ENCODE measurements at places on chromosomes 12 and 14.

GRCh38 chr12:25716842-25717241, 163.8 kb upstream of the LMNTD1 start:
- DNase-seq = no peak

DNA sequence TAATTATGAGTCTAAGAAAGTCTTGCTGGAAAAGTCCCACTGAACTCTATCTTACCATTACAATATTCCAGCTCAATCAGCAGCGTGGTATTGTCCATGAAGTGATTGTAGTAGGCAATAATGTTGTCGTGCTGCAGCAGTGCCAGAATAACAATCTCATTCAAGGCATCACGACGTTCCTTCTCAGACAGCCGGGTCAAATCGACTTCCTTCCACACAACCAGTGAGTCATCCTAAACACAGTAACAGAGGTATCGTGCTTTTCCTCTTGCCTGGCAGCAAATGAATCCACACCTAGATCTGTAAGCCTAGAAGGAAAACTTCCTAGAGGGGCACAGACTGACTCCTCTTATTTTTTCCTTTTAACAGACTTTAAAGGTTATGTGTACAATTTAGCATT, 2.9 kb downstream of the NEK9 start:
- DNase-seq = no peak

DNA sequence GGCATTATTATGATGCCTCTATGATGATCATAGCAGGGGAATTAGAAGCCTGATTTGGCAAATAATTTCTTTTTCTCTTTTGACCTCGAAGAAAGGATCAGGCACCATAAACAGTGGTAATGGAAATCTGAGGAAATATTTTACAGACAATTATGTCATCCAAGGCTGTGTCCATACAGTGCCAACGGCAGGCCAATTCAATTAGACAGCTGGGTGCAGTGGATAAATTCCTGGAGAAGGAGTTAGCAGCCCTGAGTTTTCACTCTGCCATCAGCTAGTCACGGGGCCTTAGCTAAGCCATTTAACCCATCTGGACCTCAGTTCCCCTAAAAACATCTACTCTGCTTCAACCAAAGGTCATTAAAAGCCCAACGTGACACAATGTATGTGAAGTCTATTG, 4.1 kb downstream of the TPH2 start:
- no peak for DNase-seq

DNA sequence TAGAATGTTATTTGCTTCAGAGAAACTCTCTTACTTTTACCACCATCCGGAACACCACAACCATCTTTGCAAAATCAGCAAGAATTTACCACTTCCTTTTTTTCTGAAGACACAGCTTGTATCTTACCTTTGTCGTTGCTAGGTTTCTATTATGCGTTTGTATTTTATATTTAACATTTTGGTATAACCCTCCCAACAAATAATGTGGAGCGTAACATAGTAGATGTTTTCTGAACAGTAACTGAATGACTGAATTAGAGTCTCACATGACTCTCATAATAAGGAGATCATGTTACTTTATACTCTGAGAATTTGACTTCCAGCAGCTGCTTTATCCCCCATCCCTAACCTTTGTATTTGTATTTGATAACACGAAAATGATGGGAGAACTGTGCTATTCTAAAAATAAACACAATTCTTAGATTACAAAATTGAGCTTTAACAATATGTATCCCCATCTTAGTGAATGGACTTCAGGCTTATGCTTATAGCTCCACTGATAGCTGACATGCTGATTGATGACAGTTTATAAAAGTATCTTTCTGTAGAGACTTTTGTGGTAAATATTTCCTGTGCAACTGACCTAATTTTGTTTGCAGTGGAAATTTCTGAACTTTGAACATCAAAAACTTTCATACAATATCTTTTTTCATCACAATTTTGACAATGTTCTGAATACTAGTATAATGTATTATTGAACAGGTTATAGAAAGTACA, 7.9 kb upstream of the KLRB1 start:
- DNase-seq = peak; percentile 35

GRCh38 chr12:65532162-65532561, 253.7 kb downstream of the MSRB3 start:
- DNase-seq = no peak

DNA sequence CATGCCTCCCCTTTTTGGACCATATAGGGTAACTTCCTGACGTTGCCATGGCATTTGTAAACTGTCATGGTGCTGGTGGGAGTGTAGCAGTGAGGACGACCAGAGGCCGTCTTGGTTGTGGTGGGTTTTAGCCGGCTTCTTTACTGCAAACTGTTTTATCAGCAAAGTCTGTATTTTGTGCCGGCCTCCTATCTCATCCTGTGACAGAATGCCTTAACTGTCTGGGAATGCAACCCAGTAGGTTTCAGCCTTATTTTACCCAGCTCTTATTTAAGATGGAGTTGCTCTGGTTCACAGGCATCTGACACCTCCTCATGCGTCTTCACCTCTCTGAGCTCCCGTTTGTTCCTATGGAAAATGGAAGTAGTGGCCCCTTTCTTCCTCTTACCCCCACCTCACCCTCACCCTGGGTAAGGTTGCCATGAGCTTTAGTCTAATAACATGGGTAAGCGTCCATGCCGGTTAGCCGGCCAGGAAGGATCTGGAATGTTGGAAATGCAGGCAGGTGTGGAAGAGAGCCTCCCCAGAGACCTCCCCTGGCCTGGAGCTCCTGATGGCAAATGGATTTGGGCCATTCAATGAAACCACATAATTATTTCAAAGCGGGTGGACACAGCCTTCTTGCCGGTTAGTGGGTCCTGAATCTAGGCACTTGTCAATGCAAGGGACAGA, 18.6 kb downstream of the HHIPL1 start:
- no peak for DNase-seq

GRCh38 chr12:21172079-21172478, 41.1 kb downstream of the SLCO1B1 start:
- DNase-seq = no peak

GRCh38 chr12:77130193-77130592, 64.8 kb upstream of the E2F7 start:
- no peak for DNase-seq
